Large intestine (tissue), 12 donors: ENCODE measurements at places on chromosomes 3 and 15.

GRCh38 chr3:29936054-29936453 lies 655.2 kb downstream of the RBMS3 start:
- no peak for DNase-seq

DNA sequence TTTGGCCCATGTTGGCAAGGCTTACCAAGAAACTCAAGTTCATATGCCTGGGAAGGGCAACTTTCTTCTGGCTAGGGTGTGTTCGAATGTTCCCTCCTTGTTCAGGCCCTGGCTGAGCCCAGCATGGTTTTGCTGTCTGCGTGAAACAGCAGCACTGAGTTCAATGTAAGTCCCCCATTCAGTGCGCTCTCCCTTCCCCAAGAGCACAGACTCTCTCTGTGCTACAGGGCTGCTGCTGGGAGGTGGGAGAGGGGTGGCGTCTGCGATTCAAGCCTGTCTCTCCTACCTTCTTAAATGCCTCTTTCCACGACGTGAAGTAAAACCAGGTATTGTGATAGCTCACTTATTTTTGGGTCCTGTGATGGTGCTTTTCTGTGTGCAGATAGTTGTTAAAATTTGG lies 289.3 kb upstream of the GOLIM4 start:
- no peak for DNase-seq

DNA sequence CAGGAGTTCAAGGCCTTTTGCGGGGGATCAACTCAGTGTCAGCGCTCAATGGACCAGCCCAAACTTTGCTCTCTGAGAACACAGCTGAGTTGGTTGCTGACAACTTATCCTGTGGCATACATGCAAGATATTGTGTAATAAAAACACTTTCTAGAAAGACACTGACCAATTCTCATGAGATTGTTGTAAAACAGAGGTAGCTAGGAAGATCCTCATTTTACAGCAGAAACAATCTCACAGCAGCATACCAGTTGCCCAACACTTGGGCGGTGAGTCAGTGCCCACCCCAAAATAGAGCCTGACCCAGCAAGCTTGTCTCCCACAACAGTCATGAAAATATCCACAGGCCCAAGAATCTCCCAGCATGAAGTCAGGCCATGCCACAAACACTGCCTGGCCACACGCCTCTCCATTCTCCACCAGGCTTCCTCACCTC lies 18.2 kb downstream of the KLHL6 start:
- DNase-seq: no peak

DNA sequence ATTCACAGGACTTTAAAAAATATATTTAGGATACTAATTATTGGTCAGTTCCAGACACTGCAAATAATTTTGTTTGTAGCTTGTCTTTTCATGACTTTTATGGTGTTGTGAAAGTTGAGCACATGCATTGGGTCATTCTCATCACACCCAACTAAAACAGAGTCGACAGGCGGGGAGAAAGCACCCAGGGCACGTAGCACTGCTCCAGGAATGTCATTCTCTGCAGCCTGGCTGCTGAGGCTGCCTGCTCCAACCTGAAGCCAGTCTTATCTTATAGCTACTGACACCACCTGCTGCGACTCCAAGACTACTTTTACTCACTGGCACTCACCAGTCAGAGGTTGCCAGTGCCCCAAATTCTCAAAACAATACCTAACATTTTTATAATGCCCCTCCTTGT lies 56.9 kb downstream of the ACAD9 start:
- DNase-seq: no peak

DNA sequence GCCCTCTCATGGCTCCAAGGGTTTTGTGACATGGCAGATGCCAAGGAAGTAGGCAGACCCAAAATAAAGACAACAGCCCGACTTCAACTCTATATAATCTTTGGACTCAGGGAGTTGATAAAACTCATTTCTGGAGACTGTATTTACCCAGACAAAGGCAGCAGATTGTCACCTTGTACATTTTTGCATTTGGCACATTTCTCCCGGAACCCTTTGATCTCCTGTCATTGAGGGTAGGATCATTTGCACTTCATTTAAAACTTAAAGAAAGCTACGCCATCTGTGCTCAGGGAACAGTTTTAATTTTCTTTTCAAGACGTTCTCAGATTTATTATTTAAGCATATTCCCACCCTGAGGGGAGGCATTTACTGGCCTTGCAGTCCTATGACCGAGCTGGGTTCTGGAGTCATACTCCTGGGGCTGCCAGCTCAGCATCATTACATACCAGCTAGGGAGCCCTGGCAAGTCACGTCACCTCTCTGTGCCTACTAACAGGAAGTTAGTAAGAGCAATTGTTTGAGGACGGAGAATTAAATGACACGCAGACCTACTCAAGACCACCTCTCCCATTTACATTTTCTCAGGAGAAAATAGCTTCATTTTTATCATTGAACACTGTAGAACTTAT lies 5.9 kb downstream of the CDCP1 start:
- DNase-seq: no peak
